Thyroid gland (tissue), 4 donors: ENCODE measurements at places on chromosomes 6 and 20.

DNA sequence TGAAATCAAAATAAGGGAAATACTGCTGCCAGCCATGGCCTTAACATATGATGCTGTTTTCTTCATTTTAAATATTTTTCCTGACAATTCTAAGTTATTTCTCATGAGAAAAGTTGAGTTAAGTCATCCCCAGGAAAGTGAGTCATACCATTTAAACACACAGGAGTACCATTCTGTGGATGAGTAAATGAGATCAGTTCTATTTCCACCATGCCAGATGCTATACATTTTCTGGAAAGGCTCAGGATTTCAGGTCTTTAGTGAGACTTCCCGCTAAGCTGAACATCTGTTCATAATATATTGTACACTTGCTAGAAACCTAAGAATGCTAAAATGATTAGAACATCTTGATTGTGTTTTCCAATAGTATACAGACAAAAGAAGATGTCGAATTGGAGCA lies 256.2 kb upstream of the MANEA start:
- no peak for DNase-seq

GRCh38 chr6:55377150-55377549 lies 49.9 kb downstream of the GFRAL start:
- DNase-seq = no peak

DNA sequence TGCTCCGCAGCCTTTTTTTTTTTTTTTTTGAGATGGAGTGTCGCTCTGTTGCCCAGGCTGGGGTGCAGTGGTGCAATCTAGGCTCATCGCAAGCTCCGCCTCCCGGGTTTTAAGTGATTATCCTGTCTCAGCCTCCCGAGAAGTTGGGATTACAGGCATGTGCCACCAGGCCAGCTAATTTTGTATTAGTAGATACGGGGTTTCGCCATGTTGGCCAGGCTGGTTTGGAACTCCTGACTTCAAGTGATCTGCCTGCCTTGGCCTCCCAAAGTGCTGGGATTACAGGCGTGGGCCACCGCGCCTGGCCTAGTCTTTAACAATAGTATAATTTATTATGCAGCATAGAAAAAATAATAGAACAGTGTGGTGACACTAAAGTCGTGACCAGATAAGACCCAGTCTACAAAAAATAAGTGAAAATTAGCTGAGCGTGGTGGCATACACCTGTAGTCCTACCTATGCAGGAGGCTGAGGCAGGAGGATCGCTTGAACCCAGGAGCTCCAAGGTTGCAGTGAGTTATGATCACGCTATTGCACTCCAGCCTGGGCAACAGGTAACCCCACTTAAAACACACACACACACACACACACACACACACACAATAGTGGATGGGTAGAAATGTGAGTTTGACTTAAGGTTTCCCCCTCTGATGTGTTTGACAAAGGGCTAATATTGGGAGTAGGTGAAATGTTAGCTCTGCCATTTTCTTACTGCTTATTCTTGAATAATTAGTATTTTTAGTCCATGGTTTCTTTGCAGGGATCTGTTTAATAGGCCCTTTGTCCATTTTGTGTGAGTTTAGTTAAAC lies 6.5 kb downstream of the PIM1 start:
- no peak for DNase-seq

- no peak for DNase-seq
Observed at GRCh38 chr20:57384486-57384885, 6.7 kb upstream of the RBM38 start.

GRCh38 chr20:34570859-34571306 lies 12.4 kb downstream of the MAP1LC3A start:
- DNase-seq = no peak

GRCh38 chr6:20033697-20034407 lies 178.4 kb downstream of the MBOAT1 start:
- DNase-seq = no peak

DNA sequence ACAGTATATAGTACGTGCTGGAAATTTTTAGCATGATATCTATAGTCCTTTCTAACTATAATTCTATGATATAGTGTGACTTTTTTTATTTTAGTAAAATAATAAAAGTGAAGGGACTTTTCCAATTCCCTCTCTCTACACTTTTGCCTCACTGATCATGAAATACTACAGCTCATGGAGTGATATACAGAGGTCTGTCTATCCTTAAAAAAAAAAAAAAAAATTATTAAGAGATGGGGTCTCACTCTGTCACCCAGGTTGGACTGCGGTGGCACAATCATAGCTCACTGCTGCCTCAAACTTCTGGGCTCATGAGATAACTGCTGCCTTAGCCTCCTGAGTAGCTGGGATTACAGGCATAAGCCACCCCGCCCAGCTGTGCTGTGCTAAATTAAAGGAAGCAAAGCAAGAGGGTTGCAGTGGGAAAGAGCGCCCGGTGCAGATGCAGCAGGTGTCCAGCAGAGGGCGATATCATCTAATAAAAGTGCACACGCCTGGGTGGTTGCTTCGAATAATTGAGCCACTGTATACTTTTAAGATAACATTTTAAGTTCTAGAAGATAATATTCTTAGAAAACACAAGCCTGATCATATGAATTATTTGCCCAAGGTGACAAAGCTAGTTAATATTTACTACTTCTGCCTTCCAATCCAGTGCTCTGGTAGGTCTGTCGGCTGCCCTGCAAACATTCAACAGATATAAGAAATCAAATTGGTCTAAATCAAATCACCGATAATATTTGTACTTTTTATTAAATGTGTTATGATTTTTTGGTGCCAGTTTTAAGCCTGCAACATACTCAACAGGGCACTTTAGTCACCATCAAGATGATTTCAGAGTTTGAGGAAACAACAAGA lies 94.9 kb upstream of the NT5E start:
- peak; percentile 72 for DNase-seq
